ENCODE measurements at places on chromosomes 11 and 22.

GRCh38 chr22:32407936-32408335 is 4.1 kb downstream of the RTCB start:
- no peak for DNase-seq

GRCh38 chr11:92702037-92702804 is 267.2 kb upstream of the MTNR1B start:
- DNase-seq = no peak

- no peak for DNase-seq
These were observed 6.1 kb upstream of the CRYBB3 start for GRCh38 chr22:25193548-25193947.

DNA sequence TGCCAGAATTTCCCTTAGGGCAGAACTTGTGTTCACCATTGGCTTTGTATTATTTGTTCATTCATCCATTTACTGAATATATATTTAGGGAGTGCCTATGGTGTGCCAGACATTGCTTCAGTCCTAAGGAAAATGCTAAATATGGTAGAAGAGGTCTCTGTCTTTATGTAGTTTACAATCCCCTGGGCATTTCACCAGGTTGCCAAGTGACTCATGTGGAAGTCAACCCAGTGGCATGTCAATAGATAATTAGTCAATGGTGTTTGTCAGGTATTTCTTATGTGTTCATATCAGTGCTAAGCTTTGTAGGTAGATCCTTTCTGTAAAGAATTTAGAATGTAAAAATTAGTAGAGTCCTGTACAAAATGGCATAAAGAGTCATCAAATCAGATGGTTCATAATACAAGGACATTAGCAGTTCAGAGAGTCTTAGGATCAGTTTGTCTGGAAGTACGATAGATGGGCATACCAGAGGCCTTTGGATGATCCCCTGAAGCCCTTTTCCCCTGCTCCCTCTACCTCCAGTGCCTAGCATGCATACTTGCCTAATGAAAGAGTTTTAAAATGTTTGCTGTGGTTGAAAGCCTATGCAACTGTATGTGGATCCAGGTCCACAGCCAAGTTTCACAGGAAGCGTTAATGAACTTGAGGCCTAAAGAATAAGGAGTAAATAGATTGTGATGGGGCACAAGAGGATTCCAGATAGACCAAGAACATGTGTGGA is 58.5 kb upstream of the SESN3 start:
- no peak for DNase-seq

DNA sequence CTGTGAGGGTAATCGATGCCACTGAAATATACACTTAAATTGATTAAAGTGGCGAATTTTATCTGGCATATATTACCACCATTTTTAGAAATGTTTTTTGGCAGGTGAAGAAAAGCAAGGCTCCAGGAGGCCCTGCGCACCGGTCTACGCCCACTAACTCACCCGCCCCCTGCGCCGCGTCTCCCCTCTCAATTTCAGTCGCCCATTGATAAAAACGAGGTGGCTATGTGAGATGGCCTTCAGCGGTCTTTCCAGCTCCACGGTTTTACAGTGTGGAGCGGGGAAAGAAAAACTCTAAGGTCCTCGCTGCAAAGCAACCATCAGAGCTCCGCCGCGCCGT is 602 bp upstream of the AQP11 start:
- DNase-seq = no peak

DNA sequence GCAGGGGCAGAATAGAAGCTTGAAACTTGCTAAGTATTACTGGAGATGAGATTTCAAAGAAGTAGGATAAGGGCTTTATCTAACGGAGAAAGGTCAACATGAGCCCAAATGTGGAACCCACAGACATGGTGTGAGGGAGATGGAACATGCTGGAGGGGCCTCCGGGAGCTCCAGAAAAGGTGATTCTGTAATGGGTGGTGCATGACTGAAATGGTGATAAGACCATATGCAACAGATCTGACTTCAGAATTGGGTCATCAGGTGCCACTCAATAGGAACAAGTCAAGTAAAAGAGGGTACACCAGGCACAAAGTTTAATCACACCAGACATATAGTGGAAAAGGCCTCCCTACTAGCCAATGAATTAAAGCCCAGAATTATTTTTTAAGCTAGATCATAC is 7.9 kb upstream of the CEP295 start:
- no peak for DNase-seq

- no peak for DNase-seq
These were observed 6.3 kb upstream of the CYP2R1 start for GRCh38 chr11:14898355-14898754.
